ENCODE measurements at places on chromosomes 6 and 20.

DNA sequence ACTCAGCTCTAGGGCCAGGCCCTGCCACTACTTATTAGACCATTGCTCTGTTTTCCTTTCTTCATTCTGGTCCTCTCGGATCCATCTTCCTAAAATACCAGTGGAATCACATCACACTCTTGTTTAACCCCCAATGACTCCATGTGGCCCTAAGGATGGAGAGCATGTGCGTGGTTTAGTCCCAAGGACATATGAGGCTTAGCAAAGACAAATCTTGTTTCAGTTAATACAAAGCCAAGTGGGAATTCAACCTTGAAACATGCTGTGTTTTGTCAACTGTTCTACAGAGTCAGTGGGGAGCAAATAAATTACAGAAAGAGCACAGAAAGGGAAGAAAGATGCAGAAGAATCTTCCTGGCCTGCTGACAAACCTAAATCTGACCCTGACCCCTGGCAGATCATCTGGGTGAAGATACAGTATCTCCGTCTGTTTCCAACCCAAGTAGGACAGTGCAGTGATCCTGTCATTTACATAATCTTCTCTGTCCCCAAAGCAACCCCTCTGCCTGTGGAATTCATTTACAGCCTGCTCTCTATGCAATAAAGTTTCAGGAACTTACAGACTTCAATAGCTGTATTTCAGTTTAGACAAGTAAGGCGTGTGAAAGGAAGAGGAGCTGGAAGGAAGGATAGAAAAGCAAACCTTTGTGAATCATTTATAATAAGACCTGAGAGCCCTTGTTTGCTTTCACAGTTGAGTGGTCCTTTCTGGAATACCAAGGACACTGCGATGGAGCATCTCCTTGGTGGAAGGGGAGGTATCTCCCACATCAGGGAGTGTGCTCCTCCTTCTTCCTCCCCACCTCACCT is 144.0 kb downstream of the THBS2 start:
- no peak for DNase-seq

- DNase-seq: no peak
These were observed 100.3 kb downstream of the SH3BGRL2 start for GRCh38 chr6:79731471-79731870.

GRCh38 chr6:25640446-25640845 is 11.6 kb upstream of the SCGN start:
- no peak for DNase-seq

GRCh38 chr20:58835231-58835630 is 15.5 kb downstream of the GNAS-AS1 start:
- no peak for DNase-seq

DNA sequence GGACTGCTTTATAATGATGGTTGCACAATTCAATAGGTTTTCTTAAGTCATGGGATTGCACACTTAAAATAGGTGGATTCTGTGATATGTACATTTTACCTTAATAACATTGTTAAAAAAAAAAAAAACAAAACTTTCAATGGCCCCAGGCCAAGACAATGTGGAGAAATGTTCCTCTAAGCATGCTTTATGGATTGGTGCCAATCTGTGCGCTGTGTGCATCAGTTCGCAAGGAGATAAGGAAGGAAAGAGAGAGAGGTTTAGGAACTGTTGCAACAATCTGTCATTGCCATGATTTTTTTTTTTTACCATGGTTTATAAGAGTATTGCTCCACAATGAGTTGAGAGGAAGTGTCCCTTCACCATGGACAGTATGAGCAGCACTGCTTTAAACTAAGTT is 399.6 kb downstream of the PTPRT start:
- no peak for DNase-seq
